T-cell (primary cell): ENCODE measurements at places on chromosomes 16 and 17. TPM values are rescaled to one million over a fixed set of nuclear protein-coding genes. Genes with fewer than 3 reads are reported as not detected.

The HOXB4 gene
- total RNA-seq: 1.5 TPM

The MPP3 gene
- total RNA-seq: 0.43 TPM

The BRICD5 gene
- total RNA-seq: 6.7 TPM

The TBC1D3 gene
- 1.4 TPM for total RNA-seq

The NPIPB13 gene
- 43.6 TPM for total RNA-seq

The HES7 gene
- not detected for total RNA-seq

The EME1 gene
- total RNA-seq: 0.75 TPM

The SP6 gene
- 0.15 TPM for total RNA-seq

The CCL18 gene
- total RNA-seq: not detected

The WDR90 gene
- 35.7 TPM for total RNA-seq

The GPR142 gene
- total RNA-seq: not detected

The TRIM72 gene
- total RNA-seq: not detected

The SLC35G6 gene
- total RNA-seq: not detected

The LDHD gene
- not detected for total RNA-seq

The BIRC5 gene
- 1.5 TPM for total RNA-seq

The FGF11 gene
- 4.2 TPM for total RNA-seq

The CA7 gene
- not detected for total RNA-seq

The LLGL1 gene
- total RNA-seq: 23.9 TPM

The RAP1GAP2 gene
- total RNA-seq: 8.0 TPM
